ENCODE measurements at places on chromosomes 7 and 10.

DNA sequence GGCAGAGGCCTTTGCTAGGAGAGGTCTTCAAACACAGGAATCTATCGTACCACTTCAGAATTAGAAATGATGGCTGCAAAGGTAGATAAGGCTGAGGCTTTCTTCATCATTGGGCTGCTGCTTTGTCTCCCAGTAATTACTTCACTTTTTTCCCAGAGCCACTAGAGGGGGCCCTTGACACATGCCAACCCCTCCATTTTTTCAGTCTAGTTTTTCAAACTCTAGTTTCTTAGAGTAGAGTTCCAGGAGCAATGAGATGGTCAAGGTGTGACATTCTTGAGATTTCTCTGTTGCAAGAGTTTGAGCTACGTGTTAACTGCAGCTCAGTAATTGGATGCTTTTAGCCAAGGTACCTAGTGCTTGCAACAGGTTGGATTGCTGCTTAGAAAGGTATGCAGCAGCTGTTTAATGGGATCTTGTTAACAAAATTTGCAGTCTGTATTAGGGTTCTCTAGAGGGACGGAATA lies 33.8 kb upstream of the RBM20 start:
- peak; percentile 40 for DNase-seq

- no peak for DNase-seq
Observed at GRCh38 chr7:92231-92674, 100.1 kb upstream of the FAM20C start.

GRCh38 chr10:33547976-33548375 lies 213.5 kb upstream of the NRP1 start:
- DNase-seq, result no peak

- no peak for DNase-seq
Observed at GRCh38 chr7:24665564-24666294, 91.5 kb downstream of the GSDME start.

GRCh38 chr10:4691301-4691700 lies 134.7 kb upstream of the AKR1E2 start:
- DNase-seq, result no peak

All from posterior cingulate gyrus (tissue), 11 donors.